GM23338 (cell line): ENCODE measurements at places on chromosomes 16 and 17. TPM values are rescaled to one million over a fixed set of nuclear protein-coding genes. Genes with fewer than 3 reads are reported as not detected.

The EME2 gene
- total RNA-seq, result 15.0 and 17.3 TPM in 2 replicates

The SCGB1C2 gene
- total RNA-seq, result not detected in 2 replicates

DNA sequence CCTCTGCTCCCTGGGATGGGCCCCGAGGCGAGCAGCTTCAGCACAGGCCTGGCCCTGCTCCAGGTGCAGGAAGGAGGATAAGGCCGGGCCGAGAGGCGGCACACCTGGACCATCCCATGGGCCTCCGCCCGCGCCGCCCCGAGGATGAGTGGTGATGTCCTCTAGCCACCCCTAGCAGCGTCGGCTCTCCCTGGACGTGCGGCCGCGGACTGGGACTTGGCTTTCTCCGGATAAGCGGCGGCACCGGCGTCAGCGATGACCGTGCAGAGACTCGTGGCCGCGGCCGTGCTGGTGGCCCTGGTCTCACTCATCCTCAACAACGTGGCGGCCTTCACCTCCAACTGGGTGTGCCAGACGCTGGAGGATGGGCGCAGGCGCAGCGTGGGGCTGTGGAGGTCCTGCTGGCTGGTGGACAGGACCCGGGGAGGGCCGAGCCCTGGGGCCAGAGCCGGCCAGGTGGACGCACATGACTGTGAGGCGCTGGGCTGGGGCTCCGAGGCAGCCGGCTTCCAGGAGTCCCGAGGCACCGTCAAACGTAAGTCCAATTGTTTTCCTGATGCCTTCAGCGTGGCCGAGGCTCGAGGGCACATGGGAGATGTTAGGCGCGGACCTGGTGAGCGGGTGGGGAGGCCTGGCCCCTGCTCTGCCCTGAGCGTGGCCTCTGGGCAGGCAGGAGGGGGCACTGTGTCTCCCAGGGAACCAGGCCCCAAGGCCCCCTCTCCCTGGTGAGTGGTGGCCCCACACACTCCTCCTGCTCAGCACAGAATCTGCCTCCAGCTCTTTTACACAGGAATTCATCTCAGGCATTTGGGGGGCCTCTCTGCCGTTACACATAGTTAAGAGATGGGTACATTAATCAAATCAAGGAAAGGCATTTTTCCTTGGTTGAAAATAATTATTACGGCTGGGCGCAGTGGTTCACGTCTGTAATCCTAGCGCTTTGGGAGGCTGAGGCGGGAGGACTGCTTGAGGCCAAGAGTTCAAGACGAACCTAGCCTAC is 855 bp downstream of the TMEM204 start:
- no peaks in the 10 kb centered on the region for H3K36me3 ChIP-seq
- H3K4me1 ChIP-seq, result no peaks in the 10 kb centered on the region
- no peak overlapping the region for H3K27ac ChIP-seq
- H3K27me3 ChIP-seq, result no peaks in the 10 kb centered on the region
- H3K4me3 ChIP-seq, result no peak overlapping the region
- DNase-seq, result no peak

GRCh38 chr17:57486882-57487301 is 230.6 kb downstream of the MSI2 start:
- no peaks in the 10 kb centered on the region for H3K36me3 ChIP-seq
- no peaks in the 10 kb centered on the region for H3K27me3 ChIP-seq
- peaks cover 7% of the 10 kb centered on the region; the same call in 1 of the 2 replicates for H3K4me1 ChIP-seq
- no peak for DNase-seq
- no peak overlapping the region for H3K4me3 ChIP-seq

DNA sequence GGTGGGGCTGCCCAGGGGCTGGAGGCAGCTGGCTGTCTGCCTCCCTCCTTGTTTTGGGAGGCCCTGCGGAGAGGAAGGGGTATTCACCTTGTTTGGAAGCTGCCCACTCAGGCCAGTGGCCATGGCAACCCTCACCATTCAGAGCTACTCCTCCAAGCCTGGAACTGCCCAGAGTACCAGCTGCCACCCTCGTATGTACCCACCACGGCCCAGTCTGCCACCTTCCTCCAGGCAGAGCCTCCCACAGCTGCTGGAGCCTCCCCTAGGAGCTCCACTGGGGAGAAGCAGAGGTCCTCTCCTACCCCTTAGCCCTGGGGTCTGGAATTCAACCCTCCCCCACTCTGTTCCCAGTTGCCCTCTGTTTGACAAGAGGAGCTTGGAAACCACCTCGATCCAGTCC is 90.7 kb downstream of the AXIN2 start:
- no peaks in the 10 kb centered on the region for H3K4me1 ChIP-seq
- H3K27me3 ChIP-seq, result no peaks in the 10 kb centered on the region
- no peak overlapping the region for H3K27ac ChIP-seq
- no peak for DNase-seq
- no peaks in the 10 kb centered on the region for H3K36me3 ChIP-seq

- no peak for DNase-seq
- no peaks in the 10 kb centered on the region for H3K27me3 ChIP-seq
- no peak overlapping the region for H3K27ac ChIP-seq
- H3K4me1 ChIP-seq, result no peaks in the 10 kb centered on the region
These were observed 11.4 kb upstream of the RHBDF2 start for GRCh38 chr17:76512366-76513305.

- H3K27me3 ChIP-seq, result no peaks in the 10 kb centered on the region
- H3K4me1 ChIP-seq, result no peaks in the 10 kb centered on the region
- no peak overlapping the region for H3K4me3 ChIP-seq
- H3K36me3 ChIP-seq, result no peaks in the 10 kb centered on the region
- H3K27ac ChIP-seq, result no peak overlapping the region
- no peak for DNase-seq
These were observed 11.3 kb downstream of the CDK3 start for GRCh38 chr17:76011951-76012350.

DNA sequence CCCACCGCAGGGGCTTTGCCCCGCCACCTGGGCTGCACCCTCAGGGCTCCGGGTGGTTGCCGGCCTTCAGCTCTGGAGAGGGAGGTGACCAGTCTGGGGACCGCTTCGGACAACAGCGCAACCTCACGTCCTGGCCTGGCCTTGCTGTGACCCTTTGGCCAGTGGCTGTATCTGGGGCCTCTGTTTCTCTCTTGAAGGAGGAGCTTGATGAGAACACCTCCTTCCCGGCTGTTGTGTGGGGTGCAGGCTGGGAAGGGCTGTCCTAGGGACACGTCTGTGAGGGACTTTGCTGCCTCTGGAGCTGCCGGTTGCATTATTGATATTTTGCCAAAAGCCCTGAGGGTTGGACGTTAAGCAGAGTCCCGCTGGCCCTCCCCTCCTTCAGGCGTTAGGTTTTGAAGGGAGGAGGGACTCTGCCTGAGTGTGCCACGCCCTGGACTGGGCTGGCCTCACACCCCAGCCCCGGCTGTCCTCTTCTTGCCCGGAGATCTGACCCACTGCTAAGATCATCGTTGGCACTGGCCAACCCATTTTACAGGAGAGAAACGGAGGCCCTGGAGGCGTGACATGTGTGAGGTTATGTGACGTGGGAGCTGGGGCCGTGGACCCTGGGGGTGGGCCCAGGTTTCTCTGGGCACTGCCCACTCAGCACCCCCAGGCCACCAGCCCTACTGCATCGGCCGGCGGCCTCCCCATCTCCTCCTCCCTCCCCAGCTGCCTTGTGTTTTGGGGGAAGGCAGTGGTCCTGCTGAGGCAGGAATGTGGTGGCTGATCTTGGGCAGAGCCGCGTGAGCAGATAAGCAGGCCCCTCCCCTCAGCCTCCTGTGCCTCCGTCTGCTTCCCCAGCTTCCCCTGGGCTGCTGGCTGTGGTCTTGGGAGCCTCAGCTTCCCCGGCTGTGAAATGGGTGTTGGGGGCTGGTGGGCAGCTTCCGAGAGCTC is 8.5 kb downstream of the ZFPM1 start:
- no peak overlapping the region for H3K4me3 ChIP-seq
- H3K36me3 ChIP-seq, result no peaks in the 10 kb centered on the region
- peak; percentile 82 for DNase-seq
- 0 out of 2 replicates have a peak overlapping the region, but pooled peaks have one; percentile 26 for H3K27ac ChIP-seq
- peaks cover 12% of the 10 kb centered on the region for H3K4me1 ChIP-seq
- peaks cover 17% of the 10 kb centered on the region for H3K27me3 ChIP-seq
